ENCODE measurements at places on chromosomes 3 and 15.
A peak's percentile ranks its signal among the peaks of the same experiment; 100 is the strongest.

DNA sequence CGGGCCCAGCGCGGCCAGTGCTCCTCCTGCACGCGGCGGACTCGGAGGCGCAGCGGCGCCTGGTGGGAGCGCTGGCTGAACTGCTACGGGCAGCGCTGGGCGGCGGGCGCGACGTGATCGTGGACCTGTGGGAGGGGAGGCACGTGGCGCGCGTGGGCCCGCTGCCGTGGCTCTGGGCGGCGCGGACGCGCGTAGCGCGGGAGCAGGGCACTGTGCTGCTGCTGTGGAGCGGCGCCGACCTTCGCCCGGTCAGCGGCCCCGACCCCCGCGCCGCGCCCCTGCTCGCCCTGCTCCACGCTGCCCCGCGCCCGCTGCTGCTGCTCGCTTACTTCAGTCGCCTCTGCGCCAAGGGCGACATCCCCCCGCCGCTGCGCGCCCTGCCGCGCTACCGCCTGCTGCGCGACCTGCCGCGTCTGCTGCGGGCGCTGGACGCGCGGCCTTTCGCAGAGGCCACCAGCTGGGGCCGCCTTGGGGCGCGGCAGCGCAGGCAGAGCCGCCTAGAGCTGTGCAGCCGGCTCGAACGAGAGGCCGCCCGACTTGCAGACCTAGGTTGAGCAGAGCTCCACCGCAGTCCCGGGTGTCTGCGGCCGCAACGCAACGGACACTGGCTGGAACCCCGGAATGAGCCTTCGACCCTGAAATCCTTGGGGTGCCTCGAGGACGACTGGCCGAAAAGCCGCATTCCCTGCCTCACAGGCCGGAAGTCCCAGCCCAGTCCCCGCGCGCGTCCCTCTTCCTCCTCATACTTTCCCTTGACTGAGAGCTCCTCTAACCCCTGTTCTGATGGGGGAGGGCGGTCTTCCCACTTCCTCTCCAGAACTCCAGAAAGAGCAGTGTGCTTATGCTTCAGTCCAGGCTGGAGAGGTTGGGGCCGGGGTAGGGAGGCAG lies 1.4 kb upstream of the IL17RC start:
- DNase-seq = no peak

DNA sequence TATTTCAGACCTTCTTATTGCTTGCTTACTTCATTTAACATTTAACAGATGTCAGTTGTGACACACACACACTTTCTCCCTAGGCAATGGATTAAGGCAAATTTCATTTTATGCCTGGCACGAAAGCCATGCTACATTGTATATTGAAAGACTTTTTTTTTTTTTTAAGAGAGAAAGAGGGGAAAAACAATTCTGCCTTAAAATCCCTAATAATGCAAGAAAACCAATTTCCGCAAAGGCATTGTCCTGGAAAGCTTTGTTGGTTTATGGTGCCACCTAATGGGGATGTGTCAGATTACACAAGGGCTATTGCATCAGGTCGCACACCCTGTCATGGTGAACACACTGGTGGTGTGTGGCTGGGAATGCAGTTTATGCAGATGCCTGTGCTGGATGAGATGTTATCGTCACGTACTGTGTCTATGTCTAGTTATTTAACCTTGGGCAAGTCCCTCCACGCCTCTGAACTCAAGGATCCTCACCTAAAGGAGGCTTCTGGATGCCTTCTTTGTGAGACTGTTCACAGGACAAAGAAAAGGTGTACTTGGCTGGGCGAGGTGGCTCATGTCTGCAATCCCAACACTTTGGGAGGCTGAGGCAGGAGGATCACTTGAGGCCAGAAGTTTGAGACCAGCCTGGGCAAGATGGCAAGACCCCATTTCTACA lies 37.3 kb upstream of the RFTN1 start:
- DNase-seq = peak; percentile 73

DNA sequence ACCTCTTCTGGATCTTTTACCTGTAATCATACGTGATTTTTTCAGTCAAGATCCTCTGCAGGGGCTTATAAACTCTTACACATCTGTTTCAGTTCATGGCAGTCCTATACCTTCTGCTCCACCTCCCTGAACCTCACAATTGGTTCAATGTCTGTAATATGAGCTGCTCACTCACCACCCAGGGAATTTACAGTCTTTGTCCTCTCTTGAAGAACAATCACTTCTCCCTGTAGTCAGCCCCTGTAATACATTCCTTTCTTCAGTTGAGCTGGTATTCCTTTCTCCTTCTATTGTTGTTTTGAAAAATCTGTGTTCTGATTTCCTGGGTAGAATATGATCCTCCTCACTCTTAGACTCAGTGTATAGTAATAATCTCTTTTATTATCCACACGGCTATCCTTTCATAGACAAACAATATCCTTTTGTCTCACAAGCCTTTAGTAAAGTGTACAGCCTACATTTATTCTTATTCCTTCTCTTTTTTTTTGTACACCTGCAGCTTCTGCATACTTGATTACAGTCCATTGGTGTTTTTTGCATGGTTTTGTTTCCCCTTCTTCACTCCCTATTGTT lies 101.8 kb downstream of the NECTIN3 start:
- DNase-seq = no peak

DNA sequence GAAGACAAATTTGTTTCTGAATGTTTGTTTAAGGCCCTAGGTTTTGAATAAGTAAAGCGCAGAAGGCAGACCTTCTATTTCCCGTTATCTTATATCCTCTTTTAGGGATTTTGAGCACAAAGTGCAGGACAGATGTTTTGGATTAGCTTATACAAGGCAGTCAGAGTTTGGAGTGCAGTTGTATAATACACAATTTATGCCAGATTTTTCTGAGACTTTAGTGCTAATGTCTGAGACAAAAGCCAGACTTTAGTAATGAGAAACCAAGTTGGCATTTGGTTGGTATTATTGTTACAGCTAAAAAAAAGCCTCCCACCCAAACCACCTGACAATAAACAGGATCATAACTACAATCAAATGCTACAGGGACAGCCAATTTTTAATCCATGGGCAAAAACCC lies 309.9 kb upstream of the SATB1 start:
- DNase-seq = no peak

GRCh38 chr3:71055257-71056001 lies 528.1 kb downstream of the FOXP1 start:
- no peak for DNase-seq

- DNase-seq = no peak
Measured at GRCh38 chr15:48089702-48090101, 31.1 kb upstream of the SLC24A5 start.

DNA sequence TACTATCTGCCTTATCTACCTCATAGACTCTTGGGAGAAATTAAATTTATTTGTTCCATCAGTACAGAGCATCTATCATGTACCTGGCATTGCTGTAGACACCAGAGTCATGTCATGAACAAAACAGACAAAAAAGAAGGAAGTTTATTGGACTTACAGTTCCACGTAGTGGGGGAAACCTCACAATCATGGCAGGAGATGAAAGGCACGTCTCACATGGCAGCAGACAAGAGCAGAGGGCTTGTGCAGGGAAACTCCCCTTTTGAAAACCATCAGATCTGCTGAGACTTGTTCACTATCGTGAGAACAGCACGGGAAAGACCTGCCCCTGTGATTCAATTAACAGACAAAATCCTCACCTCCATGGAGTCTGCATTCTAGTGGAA lies 25.6 kb upstream of the ACAP2 start:
- no peak for DNase-seq

GRCh38 chr15:38843051-38843501 lies 278.5 kb upstream of the RASGRP1 start:
- no peak for DNase-seq

GRCh38 chr3:98846101-98846500 lies 55.4 kb downstream of the DCBLD2 start:
- no peak for DNase-seq

DNA sequence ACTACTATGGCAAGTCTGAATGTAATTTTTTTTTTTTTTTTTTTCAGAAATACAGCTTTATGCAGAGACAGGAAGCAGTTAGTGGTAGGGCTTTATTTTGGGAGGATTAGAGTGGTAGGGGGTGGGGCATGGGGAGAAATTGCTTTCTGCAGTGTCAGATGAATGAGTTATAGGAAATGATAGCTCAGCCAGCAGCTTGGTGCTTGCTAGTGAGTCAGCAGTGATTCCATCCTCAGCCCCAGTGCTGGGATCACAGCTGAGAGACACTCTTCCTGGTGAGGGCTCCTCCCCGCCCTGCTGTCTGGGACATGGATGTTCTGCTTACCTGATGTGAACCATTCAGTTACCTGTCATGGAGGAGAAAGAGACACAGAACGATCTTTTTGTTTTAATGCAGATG lies 39.6 kb downstream of the SEMA6D start:
- DNase-seq = peak; percentile 74

GRCh38 chr3:161914703-161915417 lies 418.3 kb downstream of the OTOL1 start:
- peak; percentile 18 for DNase-seq

GRCh38 chr3:177426878-177427495 lies 229.7 kb upstream of the TBL1XR1 start:
- DNase-seq = no peak

- DNase-seq = peak; percentile 47
Measured at GRCh38 chr3:150177673-150178381, 207.1 kb upstream of the PFN2 start.

GRCh38 chr3:180223268-180223667 lies 186.5 kb upstream of the PEX5L start:
- DNase-seq = no peak

DNA sequence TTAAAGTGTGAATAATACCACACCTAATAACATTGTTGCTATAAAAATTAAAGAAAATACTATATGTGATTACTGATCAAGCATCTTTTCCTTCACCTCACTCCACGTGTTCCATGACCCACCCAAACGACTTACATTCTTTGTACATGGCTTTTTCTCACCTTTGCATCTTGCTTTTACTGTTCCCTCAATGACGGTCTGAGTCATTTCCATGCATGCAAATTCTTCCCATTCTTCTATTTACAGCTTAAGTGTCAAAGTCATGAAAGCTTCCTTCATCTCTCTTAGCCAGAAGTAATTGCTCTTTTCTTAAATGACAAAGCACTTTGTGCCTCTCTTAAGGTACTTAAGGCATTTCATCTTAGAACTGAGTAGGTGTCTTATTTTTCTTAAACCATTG lies 64.0 kb downstream of the GREM1 start:
- no peak for DNase-seq

GRCh38 chr3:21835264-21835663 lies 84.3 kb upstream of the ZNF385D start:
- peak; percentile 36 for DNase-seq

DNA sequence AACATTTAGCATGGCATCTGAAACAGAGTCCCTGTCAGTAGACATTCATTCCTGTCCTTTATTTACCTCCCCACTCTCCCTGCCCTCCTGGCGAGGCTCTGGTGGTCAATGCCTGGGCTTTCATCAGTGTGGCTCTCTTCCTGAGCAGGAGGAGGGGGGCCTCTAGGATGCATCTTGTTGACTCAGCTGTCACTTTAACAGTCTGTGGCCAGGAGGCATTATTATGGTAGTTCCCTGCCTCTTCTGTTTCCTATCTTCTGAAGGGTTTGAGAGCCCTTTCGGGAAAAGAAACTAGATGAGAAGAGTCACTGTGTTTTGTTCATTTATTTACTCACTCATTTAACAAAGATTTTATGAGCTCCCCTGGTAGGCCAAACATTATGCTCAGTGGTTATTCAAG lies 2.4 kb upstream of the PPP1R14D start:
- no peak for DNase-seq

- no peak for DNase-seq
Measured at GRCh38 chr3:8320711-8321458, 180.7 kb upstream of the LMCD1 start.

DNA sequence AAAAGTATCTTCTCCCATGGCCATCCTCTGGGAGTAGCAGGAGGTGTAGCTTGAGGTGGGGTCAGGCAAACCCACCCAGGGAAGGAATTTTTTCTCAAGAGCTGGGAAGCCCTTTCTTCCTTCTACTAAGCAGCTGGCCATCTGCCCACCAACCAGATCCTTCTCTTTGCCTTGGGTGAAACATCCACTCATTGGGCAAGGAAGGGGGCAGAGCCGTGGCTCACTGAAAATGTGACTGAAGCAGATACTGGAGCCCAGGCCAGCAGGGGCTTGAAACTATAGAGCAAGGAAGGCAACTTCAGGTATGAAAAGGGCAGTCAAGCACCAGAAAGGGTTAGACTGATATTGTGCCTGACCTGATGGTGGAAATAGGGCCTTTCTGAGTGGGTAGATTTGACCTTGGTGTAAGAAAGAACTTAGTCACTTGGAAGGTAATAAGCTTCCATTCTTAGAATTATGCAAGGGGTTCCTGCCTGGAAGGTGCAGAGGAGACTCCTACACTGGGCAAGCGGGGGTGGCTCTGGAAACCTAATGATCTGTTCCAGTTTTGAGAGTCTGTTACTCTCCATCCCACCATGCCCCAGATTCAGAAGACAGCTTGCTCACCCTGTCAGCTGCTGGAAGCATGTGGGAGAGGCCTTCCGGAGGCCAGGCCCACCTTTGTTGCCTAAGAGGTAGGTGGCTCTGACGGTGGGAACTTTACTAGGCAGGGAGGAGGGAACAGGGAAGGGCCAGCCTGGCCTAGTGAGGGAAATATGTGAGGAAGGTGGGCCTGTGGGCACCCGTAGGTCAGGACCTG lies 22.0 kb upstream of the PLA2G4E start:
- no peak for DNase-seq

GRCh38 chr15:27084844-27085243 lies 113.9 kb downstream of the GABRG3 start:
- DNase-seq = no peak

GRCh38 chr3:182837855-182838454 lies 44.7 kb downstream of the ATP11B start:
- DNase-seq = no peak

- DNase-seq = no peak
Measured at GRCh38 chr15:90860942-90861675, 7.3 kb upstream of the FURIN start.
